ENCODE measurements at places on chromosomes 7 and 10. TPM values are rescaled to one million over a fixed set of nuclear protein-coding genes. Genes with fewer than 3 reads are reported as not detected.

DNA sequence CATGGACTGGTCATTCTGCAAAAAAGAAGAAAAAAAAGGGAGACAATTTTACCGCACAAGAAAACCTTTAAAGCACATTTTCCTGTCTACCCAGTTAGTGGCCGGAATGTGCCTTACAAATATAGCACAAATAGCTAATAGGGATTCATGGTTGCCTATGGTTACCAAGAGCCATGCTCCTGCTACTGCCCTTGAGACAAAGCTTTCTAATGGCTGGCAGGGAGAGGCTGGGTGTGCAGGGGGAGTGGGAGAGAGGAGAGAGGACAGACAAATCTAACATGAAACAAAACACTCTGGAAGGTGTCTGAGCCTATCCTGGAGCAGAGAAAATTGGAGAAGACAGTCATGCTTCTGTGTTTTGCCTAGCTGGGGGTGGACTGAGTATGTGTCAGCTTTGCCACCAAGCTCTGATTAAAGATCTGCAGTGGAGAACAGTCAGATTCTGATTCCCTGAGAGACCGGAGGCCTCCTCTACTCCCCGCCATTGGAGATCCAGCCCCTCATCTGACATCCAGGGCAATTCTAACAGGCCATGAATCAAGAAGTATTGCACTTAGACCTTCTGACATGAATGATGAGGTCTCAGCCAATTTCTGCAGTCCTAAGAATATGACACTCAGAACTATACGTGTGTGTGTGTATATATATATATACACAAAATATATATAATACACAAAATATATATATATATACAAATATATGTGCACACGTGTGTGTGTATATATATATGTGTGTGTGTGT is 80.2 kb downstream of the PRTFDC1 start:
- DNase-seq: no peak

GRCh38 chr10:67518756-67519155 is 177.2 kb downstream of the CTNNA3 start:
- no peak for DNase-seq

DNA sequence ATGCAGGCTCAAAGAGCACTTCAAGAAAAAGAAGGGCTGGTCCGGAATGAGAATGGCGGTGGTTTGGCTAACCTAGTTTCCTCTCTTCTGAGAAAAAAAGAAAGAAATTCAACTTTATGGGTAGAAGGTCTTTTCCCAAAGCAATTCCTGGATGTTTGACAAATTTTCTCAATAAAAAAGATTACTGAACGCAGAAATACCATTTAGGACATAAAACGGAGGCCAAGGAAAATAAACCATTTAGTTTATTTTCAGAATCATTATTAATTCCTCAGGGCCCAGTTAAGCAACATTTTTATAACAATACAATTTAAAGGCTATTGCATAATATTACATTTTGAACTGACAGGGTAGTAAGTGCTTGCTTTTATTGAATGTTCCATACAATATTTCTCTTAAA is 284.6 kb upstream of the ANKRD30A start:
- no peak for DNase-seq

The CCDC172 gene
- total RNA-seq: not detected

The STEAP2 gene
- 15.9 TPM for total RNA-seq

Data from cardiac septum (tissue), 1 donor.